Coronary artery (tissue), 2 donors: ENCODE measurements at places on chromosomes 11 and 22.

DNA sequence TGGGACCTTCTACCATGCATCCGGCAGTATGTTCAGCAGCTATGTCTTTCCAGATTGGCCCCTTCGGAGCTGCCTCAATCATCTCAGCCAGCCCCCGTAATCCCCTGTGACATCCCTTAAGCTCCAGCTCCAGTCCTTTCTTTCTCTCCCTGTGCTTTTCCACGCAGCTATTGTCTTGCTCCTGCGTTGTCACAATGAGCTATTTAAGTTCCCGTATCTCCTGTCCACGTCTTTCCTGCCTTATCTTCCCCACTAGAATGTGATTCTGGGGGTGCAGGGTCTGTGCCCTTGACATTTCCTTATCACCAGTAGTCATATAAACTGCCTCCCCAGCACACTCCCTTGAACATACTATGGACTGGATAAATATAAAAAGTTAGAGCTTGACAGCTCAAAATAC, 5.1 kb upstream of the ETS1 start:
- no peak for DNase-seq

- no peak for DNase-seq
These were observed 288.2 kb downstream of the MIAT start for GRCh38 chr22:26945565-26945964.

DNA sequence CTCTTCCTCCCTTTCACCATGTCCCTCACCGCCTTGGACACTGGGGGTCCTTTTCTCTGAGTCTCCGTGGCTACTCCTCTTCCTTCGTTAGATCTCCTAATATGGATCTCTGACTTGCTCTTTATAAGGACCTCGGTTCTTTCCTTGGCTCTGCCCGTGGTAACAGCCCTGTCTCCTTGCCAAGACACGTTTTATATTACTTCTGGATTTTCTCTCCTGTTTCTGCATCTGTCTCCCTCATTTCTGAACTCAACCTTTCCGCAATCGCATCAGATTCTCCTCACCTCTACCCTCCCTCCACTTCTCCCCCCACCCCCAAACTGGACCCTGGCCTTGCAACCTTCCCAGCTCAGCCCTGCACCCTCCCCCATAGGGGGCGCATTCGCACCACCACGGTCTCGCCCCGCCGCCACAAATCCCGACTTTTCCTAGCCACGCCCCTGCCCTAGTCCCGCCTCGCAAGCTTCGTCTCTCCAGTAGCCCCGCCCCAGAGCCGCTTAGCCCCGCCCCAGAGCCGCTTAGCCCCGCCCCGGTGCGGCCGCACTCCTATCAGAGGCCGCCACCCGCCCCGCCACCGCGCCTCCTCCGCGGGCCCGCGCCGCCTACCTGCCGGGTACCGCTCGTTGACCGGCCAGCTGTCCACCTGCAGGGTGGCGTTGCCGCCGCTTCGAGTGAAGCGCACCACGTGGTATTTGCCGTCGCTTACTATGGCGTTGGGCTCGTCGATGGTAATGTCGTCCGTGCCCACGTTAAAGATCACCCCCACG, 39.0 kb downstream of the SLC22A12 start:
- DNase-seq: no peak

DNA sequence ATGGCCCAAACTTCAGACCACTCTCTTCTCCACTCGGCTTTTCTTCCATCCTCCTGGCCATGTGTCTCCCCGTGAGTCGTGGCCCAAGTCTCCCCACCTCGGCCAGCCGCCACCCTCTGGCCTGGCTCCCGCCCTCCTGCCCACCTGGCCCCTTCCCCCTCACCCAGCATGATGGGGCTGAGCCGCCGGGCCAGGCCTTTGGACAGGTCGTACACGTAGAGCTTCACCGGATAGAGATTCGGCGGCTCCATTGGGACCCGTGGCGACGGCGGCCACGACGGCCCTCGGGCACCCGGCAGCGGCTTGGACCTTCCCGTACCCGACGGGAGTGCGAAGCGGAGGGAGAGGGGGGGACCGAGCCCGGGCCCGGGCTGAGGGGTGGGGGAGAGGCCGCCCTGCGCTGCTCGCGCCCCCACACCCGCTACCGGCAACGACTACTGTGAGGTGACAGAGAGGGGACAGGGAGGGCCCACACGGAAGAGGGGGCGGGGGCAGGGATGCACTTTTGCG, at the start of gene DESI1:
Gene DESI1 (minus strand): TSS at position 455 of the 510 bp plus-strand sequence. CDS start 204 bp downstream, at position 251.
- DNase-seq: no peak

DNA sequence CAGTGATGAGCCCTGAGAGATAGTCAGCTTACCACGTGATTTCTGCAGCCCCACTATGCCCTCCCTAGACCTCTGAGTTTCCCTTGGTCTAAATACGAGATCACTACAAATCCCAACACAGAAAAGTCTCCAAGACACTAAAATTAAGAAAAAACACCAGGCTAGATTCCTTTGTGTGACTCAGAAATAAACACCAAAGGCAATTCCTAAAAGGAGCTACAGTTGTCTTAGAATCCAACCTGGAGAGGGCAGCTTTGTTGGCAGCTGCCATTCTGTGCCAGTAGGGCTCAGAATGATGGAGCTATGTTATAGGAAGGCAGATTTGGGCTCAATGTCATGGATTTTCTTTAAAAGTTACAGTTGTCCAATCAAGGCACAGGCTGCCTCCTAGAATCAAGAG, 37.1 kb upstream of the HMGXB4 start:
- no peak for DNase-seq

DNA sequence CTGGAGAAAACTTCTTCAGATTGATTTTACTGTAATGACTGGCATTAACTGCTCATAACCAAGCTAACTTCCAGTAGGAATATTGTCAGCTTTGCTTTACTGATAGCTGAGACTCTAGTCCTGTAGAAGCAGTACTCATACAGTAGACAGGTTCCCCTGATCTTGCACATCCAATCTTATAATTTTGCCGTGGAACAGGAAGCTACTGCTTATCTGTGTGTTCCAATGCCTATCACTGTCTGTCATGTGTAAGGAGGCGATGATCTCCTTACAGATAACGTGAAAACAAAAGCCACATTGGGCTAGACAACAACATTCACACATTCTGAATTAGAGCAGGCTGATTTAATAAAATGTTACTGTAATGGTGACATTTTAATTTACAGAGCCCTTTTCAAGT, 13.2 kb downstream of the HSD17B12 start:
- DNase-seq: no peak

GRCh38 chr11:60873533-60873932, 6.2 kb downstream of the ZP1 start:
- DNase-seq: no peak

DNA sequence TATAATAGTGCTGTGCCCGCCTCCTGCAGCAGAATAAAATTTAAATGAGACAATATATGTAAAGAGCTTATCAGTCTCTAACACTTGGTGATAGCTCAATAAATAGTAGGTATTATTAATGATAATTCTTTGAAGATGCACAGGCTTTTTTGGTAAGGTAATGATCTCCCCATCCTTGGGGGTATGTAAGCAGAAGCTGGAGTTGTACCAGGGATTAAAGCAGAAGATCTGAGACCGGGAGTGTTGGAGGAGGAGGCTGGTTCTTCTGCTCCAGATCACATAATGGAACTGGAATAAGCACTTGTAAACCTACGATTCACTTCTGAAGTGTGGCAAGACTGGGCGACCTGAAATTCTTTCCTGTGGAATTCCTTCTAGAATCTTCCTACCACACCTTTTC, 8.4 kb downstream of the VSTM5 start:
- DNase-seq: no peak

GRCh38 chr11:8587915-8588314, 6.1 kb downstream of the STK33 start:
- DNase-seq: no peak

GRCh38 chr22:26722159-26722558, 64.8 kb downstream of the MIAT start:
- no peak for DNase-seq

DNA sequence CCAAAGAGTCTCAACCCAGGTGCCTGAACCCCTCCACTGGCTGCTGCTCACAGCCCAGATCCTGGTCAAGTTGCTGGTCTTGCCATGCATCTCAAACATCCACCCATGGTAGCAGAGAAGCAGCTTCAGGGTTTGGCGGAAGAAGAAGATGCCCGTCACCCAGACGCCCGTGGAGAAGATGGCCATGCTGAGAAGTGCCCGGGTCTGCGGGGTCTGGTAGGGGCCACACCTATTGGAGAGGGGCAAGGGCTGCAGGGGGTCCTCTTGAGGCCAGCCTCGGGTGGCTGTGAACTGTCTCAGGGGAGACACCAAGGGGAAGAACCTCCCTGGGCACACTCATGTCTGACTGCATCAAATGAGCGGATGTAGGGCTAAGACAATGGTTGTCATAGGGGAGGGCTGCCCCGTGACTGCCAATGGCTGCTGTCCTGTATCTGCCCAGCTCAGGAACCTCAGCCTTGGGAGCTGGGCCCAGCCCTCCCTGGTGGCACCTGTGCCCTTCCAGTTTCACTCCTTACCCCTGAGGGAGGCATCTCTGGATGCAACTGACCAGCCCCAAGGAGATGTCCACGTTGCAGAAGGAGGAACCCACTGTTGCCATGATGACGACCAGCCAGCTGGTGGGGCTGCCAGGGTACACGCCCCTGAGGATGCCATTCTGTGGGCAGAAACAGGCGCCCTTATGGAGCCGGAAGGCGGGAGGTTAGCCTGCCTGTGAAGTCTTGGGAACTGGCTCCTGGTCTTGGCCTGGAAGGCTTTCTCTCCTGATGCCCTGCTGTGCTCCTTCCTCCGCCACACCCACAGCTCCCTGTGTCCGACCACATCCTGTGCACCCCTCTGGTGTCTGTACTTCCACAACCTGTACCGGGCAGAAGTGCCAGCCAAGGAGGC, 1.2 kb downstream of the CPT1B start:
- no peak for DNase-seq

DNA sequence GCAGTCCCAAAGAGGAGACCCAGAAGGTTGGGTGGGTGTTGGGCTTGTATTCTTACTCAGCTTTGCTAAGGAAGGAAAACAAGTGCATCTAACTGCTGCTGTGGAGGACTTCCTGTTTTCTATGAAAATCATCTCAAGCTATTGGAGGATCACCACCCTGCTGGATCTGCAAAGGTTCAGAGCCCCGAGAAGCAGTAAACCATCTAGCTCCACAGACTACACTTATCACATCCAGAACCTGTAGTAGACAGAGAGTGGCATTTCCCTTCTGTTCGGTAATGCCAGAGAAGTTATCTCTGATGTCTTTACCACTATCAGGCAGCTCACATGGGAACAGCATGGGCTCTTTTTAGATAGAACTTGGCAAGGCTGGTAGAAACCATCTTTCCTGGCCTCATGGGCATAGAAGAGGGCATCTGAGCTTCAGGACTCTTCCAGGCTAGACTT, 21.7 kb downstream of the KCNJ1 start:
- no peak for DNase-seq

GRCh38 chr22:26658161-26658560, 773 bp downstream of the MIAT start:
- no peak for DNase-seq

DNA sequence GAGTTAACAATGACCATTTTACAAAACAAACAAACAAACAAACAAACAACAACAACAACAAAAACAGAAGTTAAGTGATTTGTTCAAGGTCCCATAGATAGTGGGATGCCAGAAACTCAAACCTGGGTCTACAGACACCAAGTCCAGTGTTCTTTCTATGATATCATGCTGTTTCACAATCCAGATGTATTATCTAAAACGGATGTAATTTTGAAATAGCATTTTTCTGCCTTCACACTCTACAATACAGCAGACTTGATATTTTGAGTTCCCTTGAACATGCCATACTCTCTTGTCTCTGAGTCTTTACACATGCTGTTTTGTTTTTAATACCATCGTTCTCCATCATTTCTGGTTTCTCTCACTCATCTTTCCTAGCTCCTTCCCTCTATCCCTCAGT, 104.5 kb downstream of the RELT start:
- no peak for DNase-seq
